Stimulated activated CD4-positive, alpha-beta T cell treated with anti-CD3 and anti-CD28 coated beads, Interleukin-15, amount 100 ng/mL, for 1 hour (primary cell): ENCODE measurements at places on chromosomes 1 and 21.
A peak's percentile ranks its signal among the peaks of the same experiment; 100 is the strongest.

DNA sequence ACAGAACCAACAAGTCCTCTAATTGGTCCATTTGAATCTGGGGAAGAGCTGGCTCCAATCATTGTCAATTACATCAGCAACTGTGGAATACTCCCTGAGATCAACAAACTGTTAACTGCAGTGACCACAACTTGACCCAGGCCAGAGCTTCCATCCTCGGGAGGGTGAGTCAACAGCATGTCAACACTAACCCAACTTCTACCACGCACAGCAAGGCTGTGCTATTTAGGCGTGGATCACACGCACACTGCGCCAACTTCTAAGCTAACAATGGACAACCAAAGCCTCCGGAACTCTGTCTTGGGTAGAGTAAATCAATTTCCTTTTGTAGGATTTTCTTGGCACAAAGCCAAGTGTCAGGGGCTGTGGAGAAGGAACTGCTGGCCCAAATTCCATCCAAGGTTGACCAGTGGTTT lies 30.4 kb downstream of the APP start:
- DNase-seq: no peak

DNA sequence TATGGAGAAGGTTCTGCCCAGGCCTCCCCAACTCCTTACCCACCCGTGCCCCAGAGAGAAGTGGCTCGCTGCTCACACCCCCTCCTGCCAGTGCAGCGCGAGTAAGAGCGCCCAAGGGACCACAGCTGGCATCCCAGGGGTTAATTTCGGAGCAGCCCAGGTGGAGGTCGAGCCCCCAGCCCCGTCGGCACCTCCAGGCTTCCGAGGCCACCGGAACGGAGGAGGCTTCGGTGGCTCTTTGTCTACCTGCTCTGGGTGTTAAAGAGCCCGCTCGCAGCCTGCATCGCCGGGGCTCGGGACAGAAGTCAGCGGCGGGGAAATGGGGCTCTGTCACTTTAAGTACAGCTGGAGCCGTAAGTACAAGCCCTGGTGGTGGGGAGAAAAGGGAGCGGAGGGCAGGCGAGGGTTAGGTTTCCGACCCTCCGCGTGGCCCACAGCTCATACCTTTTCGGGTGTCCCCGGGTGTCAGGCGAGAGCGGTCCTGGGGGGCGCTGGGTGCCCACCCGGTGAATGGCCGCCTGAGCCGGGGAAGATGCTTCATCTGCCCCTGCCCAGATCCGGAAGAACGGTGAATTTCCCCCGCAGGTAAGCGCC lies 89.4 kb upstream of the IPO9 start:
- DNase-seq: peak; percentile 11

DNA sequence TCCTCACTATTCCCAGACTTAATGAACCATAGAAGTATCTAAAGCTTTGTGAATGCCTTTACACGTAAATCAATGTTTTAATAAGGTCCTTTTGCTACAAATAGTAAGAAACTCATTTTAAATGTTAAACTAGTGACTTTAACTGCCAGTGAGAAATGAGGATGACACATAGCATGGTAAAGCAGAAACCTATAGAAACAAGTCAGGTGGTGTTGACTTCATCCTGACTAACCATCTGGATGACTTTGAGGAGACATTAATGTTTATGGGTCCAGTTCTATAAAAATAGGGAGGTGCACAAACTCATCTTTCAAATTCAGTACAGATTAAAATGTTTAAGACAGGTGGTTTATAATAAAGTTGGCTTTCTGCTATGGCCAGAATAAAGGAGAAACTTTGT lies 85.4 kb downstream of the COLGALT2 start:
- no peak for DNase-seq

GRCh38 chr1:225710804-225711203 lies 57.9 kb upstream of the ENAH start:
- DNase-seq: no peak

DNA sequence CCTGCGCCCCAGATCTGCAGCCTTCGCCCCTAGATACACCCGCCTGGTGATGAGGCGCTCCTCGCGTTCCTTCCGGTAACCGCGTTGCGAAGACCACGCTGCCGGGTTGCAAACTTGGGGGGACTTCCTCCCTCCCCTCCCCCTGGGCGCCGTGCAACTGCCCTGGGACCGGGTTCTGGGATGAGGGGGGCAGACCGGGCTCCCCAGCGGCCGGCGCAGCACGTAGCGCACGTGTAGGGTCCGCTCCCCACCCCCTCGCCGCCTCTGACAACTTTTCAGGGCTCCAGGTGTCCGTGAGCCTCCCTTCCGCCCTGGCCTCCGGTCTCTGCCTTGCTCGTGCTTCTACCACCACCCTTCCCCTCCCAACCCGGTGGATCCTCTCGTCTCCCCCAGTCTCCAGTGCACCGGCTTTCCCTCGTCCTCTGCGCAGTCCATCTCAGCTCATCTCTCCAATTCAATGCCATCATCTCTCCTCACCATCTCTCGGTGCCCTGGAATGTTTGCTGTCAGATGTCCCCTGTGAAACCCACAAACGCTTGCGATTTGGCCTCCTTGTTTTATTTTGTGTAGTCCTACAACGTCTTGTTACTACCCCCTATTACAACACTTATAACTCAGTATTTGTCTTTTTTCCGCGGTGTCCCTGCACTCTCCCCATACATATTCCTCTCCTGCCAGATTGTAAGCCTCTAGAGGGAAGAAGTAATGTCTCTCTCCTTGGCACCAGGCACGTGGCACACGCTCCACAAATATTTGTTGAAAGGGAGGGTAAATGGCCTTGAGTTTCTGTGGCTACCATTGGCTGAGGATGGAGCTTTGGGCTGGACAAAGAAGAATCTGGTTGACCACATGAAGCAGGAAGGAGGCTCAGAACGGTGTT lies 782 bp downstream of the PCAT6 start:
- no peak for DNase-seq
